ENCODE measurements at places on chromosomes 1 and 21.

DNA sequence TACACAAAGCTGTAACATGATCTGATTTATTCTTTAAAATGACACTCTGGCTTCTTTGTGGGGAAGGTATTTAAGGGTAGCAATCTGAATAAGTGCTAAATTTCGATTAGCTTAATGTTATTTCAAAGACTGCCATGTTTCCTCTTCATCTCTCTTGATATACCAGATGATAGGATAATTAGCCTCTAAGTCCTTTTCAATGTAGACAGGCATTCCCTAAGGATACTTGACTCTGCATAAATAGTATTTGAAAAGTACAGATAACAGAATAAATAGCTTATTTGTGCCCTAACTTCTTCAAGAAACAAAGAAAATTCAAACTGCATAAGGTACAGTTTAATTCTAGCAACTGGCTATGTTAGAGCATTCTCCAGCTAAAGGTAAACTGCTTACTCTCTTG is 46.2 kb downstream of the ARHGAP29 start:
- no peak for DNase-seq

DNA sequence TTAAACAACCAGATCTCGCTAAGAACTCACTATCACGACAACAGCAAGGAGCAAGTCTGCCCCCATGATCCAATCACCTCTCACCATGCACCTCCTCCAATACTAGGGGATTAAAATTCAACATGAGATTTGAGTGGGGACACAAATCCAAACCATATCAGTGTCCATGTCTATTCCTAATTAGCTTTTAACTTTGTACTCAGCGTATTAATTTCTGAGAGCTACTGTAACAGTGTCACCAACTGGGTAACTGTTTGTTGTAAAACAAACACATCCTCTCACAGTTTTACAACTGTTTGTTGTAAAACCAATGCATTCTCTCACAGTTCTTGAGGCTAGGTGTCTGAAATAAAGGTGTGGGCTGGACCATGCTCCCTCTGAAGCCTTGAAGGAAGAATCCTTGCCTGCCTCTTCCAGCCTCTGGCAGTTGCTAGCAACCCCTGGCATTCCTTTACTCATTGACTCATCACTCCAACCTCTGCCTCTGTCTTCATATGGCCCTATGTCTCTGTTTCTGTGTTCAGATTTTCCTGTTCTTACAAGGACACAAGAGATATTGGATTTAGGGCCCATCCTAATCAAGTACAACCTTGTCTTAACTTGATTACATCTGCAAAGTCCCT is 121.2 kb downstream of the LTN1 start:
- no peak for DNase-seq

GRCh38 chr1:211613108-211613947 is 34.4 kb upstream of the SLC30A1 start:
- no peak for DNase-seq

- no peak for DNase-seq
Measured at GRCh38 chr1:112518186-112518585, 9.4 kb downstream of the WNT2B start.

DNA sequence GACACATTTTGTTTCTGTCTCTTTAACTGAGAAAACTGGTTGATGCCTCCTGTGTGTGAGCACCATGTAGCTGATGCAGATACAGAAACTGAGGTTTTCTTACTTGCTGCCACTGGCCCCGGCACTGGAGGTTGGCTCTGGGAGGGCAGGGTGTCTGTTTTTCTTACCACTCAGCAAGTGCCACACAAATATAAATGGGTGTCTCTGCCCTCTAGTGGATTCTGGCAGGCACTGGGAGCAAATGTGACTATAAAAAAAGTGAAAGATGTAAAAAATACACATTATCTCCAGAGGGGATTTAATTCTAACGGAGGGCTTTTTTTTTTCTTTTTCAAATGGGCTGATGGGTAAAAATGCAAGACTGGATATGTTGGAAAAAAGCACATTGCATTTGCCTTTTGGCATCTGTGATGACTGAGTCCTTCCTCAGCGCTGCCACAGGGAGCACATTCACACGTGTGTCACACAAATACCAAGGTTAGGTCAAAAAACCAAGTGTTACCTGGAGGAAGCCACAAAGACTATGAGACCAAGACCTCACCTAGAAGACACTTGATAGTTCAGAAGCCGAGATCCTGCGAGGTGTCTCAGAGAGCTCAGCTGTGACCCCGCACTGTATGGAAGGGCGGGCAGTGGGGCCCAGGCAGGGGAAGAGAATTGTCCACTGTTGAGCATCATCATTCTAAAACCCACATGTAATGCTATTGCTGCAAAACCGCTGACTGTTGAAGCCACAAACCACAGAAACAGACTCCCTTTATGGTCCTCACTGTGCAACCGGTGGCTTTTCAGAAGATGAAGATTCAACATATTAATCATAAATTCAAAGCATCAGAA is 18.9 kb downstream of the PGBD2 start:
- no peak for DNase-seq

- no peak for DNase-seq
Measured at GRCh38 chr1:61082311-61083012, at the start of gene NFIA. NFIA (plus strand) TSS chr1:61082561.

- DNase-seq = no peak
Measured at GRCh38 chr1:220149742-220150141, 55.8 kb downstream of the IARS2 start.

DNA sequence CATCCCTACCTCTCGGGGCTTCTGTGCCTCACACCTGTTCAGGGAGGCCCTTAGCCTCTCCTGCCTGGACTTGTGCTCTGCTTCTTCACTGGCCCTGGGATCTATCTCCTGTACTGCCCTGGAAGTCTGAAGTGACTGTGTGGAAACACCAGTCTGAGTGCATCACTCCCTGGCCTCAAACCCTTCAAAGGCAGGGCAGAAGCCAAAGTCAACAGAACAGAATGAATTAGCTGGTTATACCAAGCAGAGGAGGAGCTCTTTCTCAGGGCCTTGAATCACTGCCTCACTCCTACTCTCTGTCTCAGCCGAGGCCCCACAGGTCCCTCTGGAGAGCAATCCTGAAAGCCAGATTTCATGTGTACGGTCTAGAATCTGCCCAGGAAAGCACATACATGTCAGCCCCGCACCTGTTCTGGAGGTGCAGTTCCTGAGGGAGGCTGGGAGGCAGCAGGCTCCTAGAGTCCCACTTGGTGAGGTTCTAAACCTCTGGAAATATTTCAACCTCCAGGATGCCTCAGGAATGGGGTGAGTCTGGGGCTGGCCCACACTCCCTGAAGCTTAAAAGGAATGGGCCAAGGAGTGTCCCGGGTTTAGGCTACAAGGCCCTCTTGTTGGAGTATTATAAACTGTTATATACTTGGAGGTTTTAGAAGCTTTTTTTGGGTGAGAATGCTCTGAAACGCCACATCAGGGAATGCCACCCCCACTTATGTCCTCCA is 98.3 kb downstream of the ABCA4 start:
- no peak for DNase-seq

DNA sequence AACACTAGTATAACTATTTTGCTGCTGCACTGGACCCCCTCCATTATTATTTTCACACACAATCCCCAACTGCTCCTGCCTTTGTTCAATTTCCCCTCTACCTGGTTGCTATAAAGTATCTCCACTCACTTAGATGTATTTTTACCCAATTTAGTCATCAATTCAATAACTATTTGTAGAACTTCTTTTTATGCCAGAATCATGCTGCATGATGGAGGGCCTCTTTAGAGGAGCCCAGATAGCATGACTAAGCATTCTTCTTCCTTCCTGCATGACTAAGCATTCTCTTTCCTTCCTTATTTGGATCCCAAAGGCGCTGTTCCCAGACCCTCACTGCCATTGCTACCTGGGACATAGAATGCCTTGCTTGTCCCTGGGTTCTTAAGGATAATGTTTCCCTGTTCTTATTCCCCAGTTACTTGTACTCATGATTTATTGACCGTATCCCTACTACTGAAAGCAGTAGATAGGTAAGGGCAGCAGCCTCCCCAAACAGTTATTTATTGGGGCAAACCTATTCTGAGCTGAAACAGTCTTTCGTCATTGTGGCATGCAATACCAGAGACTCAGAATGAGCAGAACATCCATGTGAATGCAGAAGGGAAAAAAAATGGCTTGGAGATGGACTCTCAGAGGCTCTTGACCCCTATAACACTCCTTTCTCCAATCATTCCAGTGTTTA is 89.3 kb upstream of the AKT3 start:
- no peak for DNase-seq

DNA sequence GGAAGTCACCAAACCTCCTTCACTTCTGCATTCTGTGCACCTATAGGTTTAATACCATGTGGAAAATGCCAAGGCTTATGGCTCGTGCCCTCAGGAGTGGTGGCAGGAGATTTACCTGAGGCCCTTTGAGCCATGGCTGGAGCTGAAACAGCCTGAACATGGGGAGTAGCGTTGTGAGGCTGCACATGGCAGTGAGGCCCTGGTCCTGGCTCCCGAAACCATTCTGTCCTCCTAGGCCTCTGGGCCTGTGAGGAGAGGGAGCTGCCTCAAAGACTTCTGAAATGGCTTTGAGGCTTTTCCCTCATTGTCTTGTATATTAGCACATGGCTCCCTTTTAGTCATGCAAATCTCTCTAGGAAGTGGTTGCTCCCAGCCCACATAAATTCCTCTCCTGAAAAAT is 20.6 kb downstream of the PTGFR start:
- DNase-seq = no peak

- no peak for DNase-seq
Measured at GRCh38 chr1:30526652-30527345, 196.6 kb downstream of the MATN1 start.

GRCh38 chr1:207633226-207633625 is 11.7 kb upstream of the CR1L start:
- DNase-seq = no peak

- DNase-seq = no peak
Measured at GRCh38 chr1:214660900-214661299, 57.9 kb downstream of the CENPF start.

DNA sequence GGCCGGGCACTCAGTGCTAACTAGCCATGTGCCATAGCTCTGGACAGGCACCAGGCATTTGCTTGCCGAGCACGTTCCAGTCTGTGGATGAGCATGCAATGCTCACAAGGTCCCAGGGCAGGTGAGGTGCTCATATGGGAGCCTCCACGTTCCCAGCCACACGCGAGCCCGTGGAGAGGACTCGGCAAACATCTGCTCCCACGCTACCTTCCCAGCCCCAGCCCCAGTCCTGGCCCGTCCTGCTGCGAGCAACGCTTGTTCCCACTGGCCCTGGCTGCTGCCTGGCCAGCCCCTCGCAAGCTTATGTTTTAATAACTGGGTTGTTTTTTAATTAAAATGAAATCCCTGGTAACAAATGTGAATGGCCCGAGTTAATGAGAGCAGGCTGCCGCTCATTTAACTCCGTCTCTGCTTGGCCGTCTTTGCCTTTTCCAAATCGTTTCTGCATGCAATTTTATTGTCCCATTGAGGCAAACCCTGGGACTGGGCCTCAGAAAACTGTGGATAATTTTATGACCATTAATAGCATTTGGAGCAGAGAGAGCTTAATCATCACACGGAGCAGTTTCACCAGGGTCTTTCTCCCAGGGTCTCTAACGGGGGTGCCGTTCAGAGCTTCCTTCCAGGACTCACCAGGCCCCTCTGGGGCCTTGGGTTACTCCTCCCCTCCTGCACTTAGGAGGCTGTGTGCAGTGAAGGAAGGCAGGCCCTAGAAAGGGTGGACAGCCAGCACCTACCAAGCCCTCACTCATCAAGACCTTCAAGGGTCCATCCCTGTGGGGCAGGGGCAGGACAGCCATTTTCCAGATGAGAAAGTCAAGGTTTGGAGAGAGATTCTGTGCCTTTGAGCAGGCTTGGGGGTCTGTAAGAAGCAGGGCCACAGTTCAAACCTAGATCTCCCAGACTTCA is 136.8 kb downstream of the GLIS1 start:
- no peak for DNase-seq

DNA sequence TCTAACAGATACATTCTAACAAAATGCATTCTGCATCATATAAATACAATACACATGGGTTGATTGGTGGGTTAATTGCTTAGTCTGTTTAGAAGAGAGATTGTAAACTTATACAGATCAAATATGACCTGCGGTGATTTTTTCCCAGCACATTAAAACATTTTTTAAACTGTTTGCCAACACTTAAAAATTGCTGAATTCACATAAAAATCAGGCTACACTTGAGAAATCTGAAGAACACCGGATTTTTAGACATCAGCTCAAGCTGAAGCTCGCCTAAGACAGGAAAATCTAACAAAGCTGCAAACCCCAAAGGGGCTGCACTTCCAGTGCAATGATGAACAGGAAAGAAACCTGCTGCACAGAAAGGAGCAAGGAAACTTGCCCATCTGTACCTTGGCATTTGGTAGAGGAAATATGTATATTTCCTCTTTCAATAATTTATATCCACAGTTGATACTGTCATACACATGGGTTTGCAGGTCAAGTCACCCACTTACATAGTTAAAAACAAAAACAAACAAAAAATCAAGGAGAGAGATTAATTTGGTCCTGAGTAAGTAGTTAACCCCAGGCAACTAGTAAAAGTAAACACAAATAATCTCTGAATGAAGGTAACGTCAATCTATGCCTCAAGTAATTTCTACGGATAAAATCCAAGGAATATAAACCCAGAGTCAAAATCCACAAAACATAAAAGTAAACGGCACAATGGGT is 30.4 kb upstream of the JAK1 start:
- no peak for DNase-seq

DNA sequence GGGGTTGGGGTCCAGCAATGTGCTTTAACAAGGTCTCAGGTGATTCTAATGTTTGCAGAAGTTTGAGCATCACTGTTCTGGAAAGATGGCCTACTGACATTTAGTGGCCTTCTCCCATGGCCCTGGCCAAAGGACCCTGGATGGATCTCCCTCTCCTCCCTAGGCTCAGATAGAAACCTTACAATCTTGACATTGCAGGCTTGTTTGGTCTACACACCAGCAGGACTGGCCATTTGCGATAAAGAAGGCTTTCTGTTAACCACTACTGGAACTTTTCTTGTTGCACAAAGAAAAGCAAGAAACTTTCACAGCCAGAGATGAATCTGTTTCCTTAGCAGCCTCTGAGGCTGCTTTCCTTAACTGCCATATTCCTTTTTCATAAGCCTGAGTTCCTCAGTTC is 6.2 kb downstream of the DNALI1 start:
- DNase-seq = no peak

- no peak for DNase-seq
Measured at GRCh38 chr1:37672136-37672870, 20.0 kb upstream of the CDCA8 start.

DNA sequence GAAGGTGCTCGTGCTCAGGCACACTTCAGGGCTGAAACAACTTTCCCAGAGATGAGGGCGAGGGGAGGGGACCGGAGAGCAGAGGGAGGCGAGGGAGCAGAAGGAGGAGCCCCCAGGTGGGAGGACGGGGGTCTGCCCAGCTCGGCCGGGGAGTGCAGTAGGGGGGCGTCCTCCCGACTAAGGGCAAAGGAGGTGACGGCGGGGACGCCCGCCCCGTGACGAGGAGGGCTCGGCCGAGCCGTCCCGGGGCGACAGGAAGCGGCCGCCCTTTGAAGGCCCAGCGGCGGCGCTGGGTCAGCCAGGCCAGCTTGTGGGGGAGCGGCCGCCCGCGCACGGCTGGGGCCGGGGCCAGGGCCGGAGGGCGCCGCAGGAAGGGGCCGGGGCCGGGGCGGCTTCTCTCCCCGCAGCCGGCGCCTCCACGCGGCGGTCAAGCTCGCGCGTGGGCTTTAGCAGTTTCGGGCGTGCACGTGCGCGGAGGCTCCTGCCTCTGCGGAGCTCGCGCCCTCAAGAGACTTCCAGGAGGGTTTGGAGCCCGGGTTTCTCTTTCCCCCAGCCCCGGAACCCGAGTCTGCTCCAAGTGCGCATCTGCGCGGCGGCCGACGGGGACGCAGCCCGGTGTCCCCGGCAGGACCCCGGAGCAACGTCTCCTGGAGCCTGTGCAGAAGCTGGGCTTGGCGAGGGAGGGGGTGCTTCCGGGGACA is 100.8 kb upstream of the SLC45A1 start:
- no peak for DNase-seq
